Lung (tissue), 17 donors: ENCODE measurements at places on chromosomes 3 and 15. TPM values are rescaled to one million over a fixed set of nuclear protein-coding genes. Genes with fewer than 3 reads are reported as not detected.

DNA sequence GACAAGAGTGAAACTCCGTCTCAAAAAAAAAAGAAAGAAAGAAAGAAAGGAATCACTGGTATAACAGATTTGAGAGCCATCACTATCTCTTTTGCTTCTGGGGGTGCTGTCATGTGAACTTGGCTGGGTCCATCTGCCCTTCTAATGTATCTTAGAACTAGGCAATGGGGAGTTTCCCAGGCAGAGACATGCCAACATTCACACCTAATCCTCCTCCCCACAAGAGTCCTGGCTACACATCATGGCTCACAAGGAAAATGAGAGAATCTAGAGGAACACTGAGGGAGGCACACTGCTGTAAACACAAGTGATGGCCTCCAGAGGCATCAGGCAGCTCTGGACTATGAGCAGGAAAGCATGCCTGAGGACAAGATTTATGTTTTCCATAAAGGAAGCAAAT lies 67.8 kb upstream of the PPP2R3A start:
- DNase-seq = no peak

- DNase-seq = peak; percentile 75
Observed at GRCh38 chr3:32847528-32847927, 29.7 kb downstream of the TRIM71 start.

Gene AHSG
- 0.92 TPM for total RNA-seq

Gene ZIC4
- not detected for total RNA-seq

Gene TPRG1
- 10.5 TPM for total RNA-seq
